Activated CD4-positive, alpha-beta memory T cell treated with anti-CD3 and anti-CD28 coated beads, Interleukin-2, amount 10 ng/mL, durations not matched to agents 7 days and 5 days (primary cell): ENCODE measurements at places on chromosomes 12 and 14. TPM values are rescaled to one million over a fixed set of nuclear protein-coding genes. Genes with fewer than 3 reads are reported as not detected.

CRIP1 gene
- total RNA-seq = 883 TPM

DNA sequence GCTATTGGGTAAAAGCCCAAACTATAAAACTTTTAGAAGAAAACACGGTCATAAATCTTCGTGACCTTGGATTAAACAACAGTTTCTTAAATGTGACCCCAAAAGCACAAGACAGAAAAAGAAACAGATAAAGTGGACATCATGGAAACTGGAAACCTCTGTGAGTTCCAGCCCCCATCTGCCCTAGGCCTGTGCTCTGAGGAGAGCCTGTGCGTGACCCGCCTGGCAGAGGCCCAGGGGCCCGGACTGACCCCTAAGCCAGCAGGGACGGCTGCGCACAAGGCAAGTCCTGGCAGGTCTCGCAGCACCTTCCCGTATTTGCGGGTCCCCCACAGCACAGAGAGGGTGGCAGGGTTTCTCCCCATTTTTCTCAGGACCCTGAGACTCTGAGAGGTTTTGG, 76.0 kb downstream of the CHGA start:
- no peak for DNase-seq

GRCh38 chr12:125688223-125688622, 623.0 kb downstream of the AACS start:
- DNase-seq = no peak

GRCh38 chr12:123388177-123388950, 4.4 kb downstream of the KMT5A start:
- DNase-seq = peak; percentile 80

HOXC12 gene
- not detected for total RNA-seq

GRCh38 chr12:76240281-76240680, 107.9 kb downstream of the BBS10 start:
- no peak for DNase-seq

GRCh38 chr14:105126981-105127329, 41.6 kb downstream of the JAG2 start:
- DNase-seq = peak; percentile 8

KLHL33 gene
- 0.05 TPM for total RNA-seq

GRCh38 chr14:61718039-61718438, 22.7 kb downstream of the HIF1A start:
- DNase-seq = no peak

NDRG2 gene
- total RNA-seq = 8.3 TPM

- DNase-seq = no peak
These were observed 1.3 kb downstream of the HVCN1 start for GRCh38 chr12:110687396-110688169.

PDE3A gene
- not detected for total RNA-seq

COL2A1 gene
- not detected for total RNA-seq

DNA sequence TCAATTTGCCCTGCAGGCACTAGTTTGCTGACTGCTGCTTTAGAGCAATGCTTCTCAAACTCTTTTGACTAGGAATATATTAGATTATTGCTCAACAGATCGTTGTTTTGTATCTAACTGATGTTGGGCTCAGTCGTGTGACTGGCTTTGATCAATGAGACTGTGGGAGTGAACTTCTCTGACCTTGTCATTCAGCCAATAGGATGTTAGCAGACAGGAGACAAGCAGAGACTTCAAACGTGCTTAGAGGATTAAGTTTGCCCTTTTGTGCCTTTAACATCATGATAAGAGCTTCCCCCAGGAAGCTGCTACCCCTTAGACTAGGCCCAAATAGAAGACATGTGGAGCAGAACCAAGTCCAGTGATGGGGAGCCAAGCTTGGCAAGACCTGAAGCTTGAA, 76.7 kb upstream of the ELK3 start:
- no peak for DNase-seq

SERPINA3 gene
- total RNA-seq = not detected

HIP1R gene
- 23.4 TPM for total RNA-seq

PLBD1 gene
- total RNA-seq = not detected

GRCh38 chr12:89824822-89825221, 116.2 kb upstream of the ATP2B1 start:
- no peak for DNase-seq

- no peak for DNase-seq
These were observed 150.9 kb upstream of the SLC16A7 start for GRCh38 chr12:59444932-59445331.

GRCh38 chr12:64860446-64860998, 36.1 kb downstream of the TBC1D30 start:
- no peak for DNase-seq

DNA sequence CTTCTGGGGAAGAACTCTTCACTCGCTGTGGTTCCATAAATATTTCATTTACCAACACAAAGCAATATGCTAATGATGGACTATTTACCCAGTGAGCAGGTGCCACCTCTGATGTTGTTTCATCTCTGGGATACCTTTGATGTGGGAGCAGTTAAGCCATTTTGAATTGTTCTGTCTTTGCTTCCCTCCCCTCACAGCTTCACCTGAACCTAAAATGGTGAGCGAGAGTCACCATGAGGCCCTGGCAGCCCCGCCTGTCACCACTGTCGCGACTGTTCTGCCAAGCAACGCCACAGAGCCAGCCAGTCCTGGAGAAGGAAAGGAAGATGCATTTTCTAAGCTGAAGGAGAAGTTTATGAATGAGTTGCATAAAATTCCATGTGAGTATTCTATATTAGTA, 352.7 kb downstream of the SYT1 start:
- no peak for DNase-seq

DNA sequence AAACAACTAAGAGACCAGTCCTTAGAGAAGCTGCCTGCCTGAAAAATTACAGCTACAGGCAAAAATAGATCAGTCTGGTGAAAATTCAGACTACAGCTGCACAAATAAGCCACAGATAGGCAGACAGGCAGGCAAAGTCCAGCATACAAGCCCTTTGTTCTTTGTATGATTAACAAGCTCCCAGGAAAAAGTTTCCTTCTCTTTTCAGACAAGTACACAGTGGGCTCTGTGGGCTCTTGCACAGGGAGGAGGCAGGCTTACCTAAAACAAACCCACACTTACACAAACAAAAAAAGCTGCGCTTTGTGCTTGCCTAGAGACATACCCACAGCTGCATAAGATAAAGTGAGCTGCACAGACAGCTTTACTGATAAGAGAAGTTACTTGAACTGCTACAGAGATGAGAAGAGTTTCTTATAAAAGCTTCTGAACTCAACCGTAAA, 7.7 kb downstream of the OR6C68 start:
- no peak for DNase-seq

DNA sequence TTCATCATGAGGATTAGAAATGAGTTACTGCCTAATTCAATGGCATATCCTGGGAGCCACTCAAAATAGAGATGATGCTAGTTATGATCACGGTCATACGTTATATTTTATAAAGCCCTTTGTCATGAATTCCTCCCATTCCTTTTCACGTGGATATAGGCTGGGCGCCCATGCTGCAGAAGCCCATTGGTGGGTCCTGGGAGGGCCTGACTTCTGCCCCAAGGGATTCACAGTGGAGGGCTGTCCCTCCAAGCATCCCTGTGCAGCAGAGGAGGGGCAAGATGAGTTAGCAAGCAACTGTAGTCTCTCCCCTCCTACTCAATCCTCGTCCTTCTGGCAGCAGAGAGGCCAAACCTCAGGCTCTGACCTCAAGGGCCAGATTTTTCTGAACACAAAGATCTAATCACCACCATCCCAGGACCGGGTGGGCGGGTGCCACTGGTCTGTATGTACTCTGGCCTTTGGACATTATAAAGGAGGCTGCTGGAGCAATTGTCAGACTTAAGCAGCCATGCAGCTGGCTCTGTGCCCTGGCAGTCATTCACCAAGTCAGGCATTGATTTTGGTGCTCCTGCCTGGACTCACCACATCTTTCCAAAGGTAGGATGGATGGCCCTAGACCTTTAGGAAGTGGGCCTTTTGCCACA, 8.6 kb downstream of the GLTP start:
- DNase-seq = no peak

DNA sequence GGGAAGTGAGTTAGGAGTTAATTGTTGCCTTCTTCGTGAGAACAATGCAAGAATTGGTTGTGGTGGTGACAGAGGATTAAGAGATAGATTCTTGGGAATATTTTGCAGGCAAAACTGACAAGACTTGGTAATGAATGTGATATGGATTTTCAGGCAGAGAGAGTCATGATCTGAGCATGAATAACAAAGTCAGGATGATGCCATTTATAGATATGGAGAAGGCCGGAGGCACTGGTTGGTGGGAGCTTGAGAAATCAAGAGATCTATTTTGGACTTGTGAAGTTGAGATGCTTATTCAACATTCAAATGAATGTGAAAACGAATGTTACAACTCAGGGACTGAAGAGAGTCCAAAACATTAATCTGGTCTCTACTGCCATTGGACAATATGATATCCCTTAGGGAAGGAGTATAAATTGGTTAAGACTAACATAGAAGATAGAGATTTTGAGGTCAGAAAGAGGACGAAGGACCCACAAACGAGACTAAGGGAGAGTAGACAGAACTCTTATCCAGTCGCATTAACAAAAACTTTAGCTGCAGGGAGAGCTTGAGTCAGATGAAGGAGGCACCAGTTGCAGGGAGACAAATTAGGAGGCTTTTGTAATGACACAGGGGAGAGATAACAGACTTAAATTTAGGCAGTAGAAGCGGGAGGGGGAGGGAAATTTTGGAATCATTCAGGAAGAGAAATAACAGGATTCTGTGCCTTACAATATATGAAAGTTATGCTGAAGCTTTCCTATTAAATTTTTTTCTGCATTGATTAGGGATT, 1090.6 kb downstream of the GALC start:
- no peak for DNase-seq

DNA sequence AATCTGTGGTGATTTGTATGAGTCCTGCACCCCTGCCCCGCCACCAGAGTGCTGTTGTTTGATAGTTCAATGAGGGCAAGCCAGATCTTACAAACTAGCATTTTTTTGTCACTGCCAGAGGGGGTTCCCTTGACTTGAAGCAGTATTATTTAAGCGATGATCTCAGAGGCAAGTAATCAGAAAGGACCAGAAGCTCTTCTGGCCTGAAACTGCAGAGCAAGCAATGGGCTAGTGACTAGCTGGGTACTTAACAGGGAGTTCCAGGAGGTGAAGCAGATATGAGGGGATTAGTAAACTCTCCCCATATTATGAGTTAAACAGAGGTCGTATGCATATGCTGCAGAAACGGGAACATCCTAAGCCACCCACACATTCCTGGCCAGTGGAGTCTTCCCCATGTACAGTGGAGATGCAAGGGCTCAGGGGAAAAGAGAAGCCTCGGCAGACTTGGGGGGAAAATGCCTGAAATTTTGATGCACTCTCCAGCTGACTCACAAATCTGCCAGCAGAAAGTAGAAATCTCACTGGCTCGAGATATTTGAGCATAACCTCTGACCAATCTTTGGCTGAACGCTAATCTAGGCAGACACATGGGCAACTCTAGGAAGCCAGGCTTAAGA, 8.3 kb upstream of the CRACR2A start:
- DNase-seq = no peak

DNA sequence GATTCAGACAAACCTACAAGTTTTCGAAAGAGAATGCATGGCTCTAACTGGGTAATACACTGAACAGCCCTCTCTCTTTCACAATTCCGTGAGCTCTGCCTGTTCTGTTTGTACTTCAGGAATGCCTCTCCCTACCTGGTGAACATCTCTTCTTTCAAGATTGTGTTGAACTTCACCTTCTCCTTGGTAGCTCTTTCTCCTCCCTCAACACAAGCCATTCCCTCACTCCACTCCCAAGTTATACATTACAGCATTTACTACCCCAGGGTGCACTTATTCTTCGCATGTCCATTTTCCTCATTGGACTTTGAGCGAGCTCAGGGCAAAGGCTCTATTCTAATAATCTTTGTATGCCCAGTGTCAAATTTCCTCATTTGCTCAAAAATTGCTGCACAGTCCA, 28.3 kb downstream of the NRDE2 start:
- no peak for DNase-seq

- no peak for DNase-seq
These were observed 518.7 kb upstream of the MGAT4C start for GRCh38 chr12:86774841-86775388.

FANCM gene
- total RNA-seq = 13.3 TPM

DNA sequence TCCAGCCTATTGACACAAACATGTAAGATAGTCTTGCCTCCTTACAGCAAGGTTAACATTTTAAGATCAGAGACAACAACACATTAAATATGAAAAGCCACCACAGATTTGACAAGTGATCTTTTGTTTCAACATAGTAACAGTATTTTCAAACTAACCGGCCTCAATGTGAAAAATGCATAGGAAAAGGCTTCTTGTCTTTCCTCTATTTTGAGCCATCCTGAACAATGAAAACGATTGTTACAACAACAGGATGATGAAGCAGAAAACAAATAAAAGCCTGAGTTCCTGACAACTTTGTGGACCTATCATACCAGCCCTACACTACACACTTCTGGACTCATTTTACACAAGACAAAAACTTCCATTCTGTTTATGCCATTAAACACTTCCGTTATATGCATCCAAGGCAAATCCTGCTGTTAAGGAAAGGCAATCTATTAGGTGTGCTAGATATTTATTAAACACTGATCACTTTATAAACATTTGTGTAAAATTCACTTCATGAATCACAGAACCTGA, 37.3 kb downstream of the BAZ1A start:
- DNase-seq = no peak

GRCh38 chr14:64549791-64550620, at the start of gene PPP1R36:
Gene PPP1R36 (plus strand): TSS chr14:64549961. CDS start chr14:64549998, 37 bp downstream.
- peak; percentile 58 for DNase-seq

GRCh38 chr12:94954029-94954685, 49.3 kb downstream of the NDUFA12 start:
- DNase-seq = no peak

DNA sequence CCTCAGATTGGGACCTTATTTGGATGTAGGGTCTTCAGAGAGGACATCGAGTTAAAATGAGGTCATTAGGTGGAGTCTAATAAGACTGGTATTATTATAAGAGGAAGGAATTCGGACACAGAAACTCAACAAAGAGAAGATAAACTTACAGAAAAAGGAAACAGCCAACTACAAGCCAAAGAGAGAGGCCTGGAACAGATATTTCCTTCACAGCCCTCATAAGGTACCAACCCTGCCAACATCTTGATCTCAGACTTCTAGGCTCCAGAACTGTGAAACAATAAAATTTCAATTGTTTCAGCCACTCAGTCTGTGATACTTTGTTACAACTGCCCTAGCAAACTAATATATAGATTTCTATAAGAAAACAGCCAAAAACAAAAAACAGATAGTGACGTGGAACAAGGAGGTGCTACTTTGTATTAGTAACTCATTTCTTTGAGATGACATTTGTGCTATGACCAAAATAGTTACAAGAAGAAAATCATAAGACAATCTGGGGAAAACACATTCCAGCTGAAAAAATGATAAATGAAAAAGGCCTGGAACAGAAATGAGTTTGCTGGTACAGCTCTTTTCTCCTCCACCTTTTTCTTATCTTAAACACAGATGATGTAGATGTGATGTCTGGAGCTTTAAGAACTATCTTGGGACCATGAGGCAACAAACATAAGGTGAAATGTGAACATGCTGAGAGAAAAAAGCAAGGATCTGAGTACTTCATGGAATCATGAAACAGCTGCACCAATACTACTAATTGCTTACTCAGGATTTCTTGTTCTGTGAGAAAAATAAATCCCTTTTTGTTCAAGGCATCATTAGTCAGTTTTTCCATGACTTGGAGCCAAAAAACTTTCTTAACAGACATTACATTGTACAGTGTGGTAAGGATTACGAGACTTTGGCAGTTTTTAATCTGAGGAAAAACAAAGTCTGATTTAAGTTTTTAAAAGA, 243.2 kb downstream of the ANO6 start:
- no peak for DNase-seq
